Left lung (tissue), 14 donors: ENCODE measurements at places on chromosomes 16 and 17. TPM values are rescaled to one million over a fixed set of nuclear protein-coding genes. Genes with fewer than 3 reads are reported as not detected.

The CES5A gene
- not detected for total RNA-seq

GRCh38 chr17:28240688-28241340 is 78.2 kb upstream of the TMEM97 start:
- peak; percentile 48 for DNase-seq

The HOXB8 gene
- total RNA-seq: 0.32 TPM

The SNRNP25 gene
- 22.2 TPM for total RNA-seq

- peak; percentile 52 for DNase-seq
These were observed at the start of gene SLC9A5 for GRCh38 chr16:67248401-67249177. TSS of gene SLC9A5 (plus strand) at chr16:67248979. CDS start at chr16:67249015, 36 bp downstream.

DNA sequence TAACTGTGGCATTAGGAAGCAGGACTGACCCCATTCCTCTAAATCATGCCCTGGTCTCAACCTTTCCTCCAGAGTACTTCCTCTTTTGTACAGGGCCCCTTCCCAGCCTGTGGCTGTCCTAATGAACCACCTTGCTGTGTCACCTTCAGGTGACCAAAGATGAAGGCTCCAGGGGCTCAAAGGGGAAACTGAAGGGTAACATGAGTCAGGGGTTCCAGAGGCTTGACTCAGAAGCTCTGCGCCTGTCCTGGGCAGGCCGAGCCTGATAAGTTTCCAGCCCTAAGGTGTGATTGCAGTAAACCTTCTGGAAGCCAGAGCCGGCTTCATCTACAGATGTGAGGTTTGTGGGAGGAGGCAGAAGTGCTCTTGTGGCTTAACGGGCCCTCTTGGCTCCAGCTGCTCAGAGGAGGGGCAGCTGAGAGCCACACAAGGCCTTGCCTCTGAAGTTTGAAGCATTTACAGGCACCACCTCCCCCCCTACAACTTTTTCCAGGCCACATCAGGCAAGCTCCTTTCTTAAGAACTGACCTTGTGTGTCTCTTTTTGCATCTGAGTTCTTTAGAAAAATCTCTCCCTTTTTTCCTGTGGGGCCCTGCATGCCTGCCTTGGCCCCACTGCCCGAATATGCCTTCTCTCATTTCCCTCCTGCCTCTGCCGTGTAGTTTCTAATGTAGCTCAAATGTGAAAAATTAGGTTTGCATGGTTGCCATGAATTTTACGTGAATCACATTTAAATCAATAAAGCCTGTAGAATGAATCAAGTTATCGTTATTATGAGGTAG is 149.9 kb downstream of the CLEC16A start:
- DNase-seq: no peak

The KRT33B gene
- not detected for total RNA-seq

DNA sequence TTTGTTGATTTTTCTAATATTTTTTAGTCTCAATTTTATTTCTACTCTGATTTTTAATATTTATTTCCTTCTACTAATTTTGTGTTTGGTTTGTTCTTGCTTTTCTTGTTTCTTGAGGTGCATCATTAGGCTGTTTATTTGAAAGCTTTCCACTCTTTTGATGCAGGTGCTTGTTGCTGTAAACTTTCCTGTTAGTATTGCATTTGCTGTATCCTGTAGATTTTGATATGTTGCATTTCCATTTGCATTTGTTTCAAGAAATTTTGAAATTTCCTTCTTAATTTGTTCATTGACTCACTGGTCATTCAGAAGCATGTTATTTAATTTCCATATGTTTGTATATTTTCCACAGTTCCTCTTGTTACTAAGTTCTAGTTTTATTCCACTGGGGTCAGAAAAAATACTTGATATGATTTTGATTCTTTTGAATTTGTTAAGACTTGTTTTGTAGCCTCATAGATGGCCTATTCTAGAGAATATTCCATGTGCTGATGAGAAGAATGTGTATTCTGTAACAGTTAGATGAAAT is 43.1 kb upstream of the NACA2 start:
- no peak for DNase-seq

The SCARF1 gene
- total RNA-seq: 33.0 TPM

The PMFBP1 gene
- 0.67 TPM for total RNA-seq

GRCh38 chr17:17511293-17511741 is 15.1 kb upstream of the RASD1 start:
- DNase-seq: no peak

The USB1 gene
- 48.0 TPM for total RNA-seq

GRCh38 chr17:6000426-6000825 is 69.8 kb upstream of the WSCD1 start:
- DNase-seq: no peak

DNA sequence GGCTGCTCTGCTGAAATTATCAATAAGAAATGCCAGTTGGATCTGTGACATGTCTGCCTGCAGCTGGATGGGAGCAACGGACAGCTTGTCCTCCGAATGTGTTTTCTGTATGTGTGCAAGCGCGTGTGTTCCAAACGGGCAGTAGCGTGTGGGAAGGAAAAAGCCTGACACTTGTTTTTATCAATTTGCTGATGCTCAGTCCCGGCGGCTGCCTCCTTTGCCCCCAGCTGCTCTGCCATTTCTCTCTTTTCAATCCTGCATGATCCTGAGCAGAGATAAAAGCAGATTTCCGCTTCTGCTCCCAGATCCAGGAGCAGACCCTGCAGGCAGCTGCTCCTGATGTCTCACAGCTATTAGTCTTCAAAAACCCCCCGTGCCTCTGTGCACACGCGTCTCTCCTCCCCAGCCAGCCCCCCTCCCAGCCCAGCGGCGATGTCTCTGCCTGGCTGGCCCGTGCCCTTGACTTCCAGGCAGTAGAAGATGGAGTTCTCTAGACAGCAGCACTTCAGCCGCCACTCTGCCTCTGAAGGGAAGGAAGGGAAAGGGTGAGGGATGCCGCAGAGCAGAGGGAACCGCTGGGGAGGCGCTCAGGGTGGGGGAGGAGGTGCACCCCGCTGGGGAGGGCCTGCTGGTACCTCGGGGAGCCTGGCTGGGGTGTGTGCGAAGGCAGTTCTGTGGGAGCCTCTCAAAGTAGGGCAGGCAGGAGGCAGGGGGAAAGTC is 4.1 kb downstream of the PRCD start:
- DNase-seq: peak; percentile 64

The ATP2C2 gene
- total RNA-seq: 52.8 TPM

- no peak for DNase-seq
These were observed 273.8 kb downstream of the C16orf95 start for GRCh38 chr16:87043231-87044031.

- DNase-seq: no peak
These were observed 421.5 kb downstream of the SLC39A11 start for GRCh38 chr17:72671016-72671415.

- DNase-seq: no peak
These were observed 11.5 kb downstream of the ZNF597 start for GRCh38 chr16:3431779-3432219.

The KLHL10 gene
- total RNA-seq: not detected

DNA sequence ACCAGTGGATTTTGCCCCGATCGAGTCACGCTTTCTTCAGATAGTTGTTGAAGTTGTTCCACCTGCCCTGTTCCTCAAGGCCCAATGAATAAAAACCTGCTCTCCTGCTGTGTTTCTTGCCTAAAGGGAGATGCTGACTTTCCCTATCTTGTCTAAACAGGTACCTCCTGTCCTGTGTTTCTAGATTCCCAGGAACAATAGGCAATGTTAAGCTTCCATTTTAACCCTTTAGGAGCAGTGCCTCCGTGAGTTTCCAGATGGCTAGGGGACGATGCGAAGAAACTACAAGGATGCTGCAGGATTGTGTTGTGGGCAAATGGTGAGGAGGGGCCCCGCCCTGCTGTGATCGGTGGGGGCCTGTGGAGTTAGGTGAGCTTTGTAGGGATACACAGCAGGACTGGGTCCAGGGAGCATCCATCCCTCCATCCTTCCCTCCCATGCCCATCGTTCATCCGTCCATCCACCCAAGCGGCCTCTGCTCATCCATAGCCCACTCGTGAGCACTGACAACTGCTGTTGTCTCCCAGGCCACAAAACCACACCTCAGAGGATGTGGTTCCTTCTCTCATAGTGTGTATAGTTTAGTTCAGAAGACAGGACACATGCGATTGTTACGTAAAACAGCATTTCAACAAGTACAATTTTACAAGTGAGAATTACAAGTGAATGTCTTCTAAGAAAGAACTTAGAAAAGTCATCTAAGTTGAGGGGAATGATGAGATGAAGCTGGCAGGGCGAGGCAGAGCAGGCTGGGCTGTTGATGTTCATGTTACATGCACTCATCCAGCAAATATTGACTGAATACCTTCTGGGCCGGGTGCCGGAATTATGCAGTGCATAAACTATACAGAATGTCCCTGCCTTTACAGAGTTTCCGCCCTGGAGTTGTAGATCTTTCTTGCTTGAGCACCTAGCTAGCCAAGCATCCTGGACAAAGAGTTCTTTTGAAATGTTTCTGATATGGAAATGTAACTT is 5.2 kb downstream of the ARSG start:
- no peak for DNase-seq

DNA sequence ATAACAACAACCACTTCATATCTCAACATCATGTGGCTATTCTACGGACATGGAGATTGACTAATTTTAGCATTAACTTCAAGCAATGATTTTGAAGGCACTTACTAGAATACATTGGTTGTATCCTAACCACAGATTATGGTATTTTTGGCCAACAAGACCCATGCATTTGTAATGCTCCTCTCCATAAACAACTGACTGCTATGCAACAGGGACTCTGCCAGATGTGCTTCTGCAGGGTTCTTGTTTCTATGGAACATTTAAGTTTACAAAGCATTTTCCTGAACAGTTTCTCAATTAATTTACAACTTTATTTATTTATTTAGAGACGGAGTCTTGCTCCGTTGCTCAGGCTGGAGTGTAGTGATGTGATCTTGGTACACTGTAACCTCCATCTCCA is 178.0 kb downstream of the PARN start:
- DNase-seq: no peak

The SPATA22 gene
- 0.26 TPM for total RNA-seq

GRCh38 chr16:57184887-57185445 is 873 bp downstream of the PSME3IP1 start:
- no peak for DNase-seq

DNA sequence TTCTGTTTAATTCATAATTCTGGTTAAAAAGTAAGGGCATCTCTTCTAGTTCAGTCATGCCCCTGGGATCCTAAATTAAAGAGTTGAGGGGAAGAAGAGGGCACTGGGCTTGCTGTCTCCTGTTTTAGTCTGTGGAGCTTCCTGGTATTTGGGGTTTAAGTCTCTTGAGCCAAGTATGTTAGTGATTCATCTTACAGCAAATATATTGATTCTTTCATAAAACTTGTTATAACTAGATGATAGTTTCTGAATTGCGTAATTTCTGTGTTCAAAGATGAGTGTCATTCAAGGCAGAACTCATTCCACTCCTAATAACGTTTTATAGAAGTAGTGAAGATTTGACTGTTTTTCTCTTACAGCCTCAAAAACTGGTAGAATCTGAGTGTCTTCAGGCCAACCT is 1.7 kb downstream of the TXNDC17 start:
- no peak for DNase-seq

DNA sequence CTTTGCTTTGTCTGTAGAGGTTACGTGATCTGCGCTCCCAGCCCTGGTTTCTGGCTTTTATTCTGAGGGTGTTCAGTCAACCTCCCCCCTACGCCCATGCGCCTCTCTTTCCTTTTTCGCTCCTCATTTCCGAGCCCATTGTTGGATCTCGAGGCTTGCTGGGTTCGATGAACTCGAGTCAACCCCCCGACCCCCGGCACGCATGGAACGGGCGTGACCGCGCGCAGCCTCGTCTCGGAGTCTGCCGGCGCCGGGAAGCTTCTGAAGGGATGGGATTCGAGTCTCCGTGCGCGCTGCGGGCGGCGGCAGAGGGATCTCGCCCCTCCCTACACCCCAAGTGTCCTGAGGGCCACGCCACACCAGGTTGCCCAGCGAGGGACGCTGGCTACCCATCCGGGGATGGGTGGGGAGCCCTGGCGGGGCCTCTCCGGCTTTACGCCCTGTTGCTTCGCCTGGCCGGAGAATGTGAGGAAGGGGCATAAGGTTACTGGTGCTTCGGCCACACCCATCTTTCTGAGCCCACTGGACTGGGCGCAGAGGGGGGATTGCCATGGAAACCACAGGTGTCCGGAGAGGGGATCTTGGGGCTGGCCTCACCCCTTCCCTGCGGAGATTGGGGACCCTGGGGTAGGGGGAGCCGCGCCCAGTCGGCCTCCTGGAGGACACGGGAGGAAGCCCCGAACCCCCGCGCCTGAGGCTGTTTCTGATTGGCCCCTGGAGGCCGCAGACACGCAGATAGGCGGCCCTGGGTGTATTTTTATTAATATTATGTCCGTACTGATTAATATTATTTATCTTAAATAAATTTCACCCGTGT is 1.8 kb downstream of the MAPT start:
- no peak for DNase-seq

DNA sequence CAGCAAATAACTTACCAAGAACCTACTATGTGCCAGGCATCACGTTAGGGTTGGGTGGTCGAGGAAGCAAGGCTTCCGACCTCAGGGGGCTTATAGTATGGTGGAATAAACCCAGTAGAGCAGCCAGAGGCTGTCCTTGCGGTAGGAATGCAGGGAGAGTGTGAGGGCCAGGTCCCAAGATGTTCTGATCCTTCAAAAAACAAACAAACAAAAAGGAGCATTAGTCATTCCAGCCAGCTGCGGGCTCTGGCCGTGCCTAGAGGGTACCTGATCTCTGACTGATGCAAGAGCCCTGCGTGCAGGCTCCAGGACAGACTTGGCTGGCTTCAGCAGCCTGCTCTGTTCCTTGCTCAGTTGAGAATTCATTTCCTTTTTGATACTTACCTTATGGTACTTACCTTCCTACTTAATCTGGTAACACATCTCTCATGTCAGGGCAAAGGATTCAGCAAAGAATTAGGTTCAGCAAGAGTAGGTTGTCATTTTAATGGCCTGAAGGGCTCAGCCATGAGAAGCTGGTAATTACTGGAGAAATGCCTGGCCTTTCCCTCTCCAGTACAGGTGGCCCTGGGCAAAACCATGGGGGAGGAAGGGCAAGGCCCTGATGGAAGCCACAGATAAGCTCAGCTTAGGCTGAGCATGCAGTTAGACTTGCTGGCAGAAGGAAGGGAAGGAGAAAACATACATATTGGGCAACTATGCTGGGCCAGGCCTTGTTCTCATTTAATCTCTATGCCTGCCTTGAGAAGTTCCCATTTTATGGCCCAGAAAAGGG is 18.4 kb downstream of the CYB5D2 start:
- DNase-seq: no peak

The SPN gene
- 29.1 TPM for total RNA-seq
